ENCODE measurements at places on chromosomes 12 and 14.

- DNase-seq: no peak
These were observed 393.2 kb downstream of the BCAT1 start for GRCh38 chr12:24555730-24556129.

- no peak for DNase-seq
These were observed 154.0 kb upstream of the NUDT4 start for GRCh38 chr12:93223440-93224426.

DNA sequence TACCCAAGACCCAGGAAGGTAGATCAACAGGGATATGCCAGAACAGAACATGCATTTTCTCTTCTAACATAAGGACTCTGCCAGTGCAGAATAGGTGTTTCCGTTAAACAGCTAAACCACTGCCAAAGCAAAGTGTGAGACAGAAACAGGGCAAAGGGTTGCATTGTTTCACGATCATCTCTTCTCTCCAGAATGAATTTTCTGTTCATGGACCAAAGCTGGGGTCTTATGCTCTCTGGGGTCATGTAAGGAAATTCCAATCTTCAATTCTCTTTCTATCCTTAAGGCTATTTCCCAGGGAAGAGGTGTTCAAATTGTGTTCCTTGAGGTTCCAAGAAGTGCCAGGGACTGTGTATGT lies 10.9 kb downstream of the PSMB5 start:
- DNase-seq: no peak

GRCh38 chr12:42343721-42344120 lies 17.8 kb downstream of the PPHLN1 start:
- DNase-seq: no peak

DNA sequence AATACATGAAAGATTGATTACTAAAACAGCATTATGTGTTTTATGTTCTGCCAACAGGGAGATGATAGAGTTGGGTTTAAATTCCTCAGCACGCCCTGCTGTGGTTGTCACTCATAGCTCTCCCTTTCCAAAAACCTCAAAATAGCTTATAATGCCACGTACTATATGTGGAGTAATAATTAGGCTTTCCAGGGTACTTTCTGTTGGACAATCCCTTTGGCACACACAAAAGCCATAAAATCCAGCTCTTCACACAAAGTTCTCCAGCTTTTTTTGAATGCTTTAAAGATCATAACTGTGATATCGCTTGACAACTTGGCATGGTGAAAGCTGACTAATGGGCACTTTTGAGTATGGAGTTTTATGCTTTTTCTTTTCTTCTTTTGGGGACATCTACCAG lies 145.3 kb upstream of the DCN start:
- DNase-seq: no peak

GRCh38 chr12:101703487-101703886 lies 6.0 kb downstream of the CHPT1 start:
- no peak for DNase-seq
